Natural killer cell (primary cell): ENCODE measurements at places on chromosomes 3 and 15.

DNA sequence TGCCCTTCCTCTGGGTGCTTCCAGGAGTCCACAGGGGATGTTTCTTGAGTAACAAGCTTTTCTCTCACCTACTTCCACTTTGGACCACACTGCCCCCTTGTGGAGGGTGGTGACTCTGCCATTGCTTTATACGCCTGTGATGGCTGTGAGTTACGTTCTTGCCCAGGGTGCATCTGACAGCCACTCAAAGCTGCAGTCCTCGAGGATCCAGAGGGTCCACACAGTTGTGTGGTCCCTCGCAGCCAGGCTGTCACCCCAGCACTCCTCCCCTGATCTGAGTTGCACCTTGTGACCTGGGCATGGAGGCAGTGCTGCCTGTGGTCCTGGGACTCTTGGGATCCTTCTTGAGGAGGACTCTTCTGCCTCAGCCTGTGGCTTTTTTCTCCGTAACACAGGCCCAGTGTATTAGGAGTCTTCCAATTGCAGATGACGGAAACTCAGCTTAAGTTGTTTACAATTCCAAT is 23.4 kb downstream of the FOXL2 start:
- peak; percentile 92 for DNase-seq

- DNase-seq: no peak
These were observed 5.7 kb downstream of the ESYT3 start for GRCh38 chr3:138440121-138440521.

DNA sequence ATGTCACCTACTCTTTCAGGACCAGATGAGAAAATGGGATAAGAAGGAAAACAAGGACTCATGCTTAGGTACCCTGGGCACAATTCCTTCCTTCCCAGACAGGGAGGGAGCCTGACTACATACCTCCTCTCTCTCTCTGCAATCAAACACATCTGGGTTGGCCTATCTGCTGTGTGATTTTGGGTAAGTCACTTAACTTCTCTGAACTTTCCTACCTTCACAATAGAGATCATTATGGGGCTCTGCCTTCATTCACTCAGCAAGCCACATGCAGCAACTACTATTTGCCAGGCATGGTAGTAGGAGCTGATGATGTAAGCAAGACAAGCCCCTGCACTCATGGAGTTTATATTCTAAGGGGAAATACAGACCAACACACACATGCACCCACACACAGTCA is 251.2 kb downstream of the SHQ1 start:
- no peak for DNase-seq

DNA sequence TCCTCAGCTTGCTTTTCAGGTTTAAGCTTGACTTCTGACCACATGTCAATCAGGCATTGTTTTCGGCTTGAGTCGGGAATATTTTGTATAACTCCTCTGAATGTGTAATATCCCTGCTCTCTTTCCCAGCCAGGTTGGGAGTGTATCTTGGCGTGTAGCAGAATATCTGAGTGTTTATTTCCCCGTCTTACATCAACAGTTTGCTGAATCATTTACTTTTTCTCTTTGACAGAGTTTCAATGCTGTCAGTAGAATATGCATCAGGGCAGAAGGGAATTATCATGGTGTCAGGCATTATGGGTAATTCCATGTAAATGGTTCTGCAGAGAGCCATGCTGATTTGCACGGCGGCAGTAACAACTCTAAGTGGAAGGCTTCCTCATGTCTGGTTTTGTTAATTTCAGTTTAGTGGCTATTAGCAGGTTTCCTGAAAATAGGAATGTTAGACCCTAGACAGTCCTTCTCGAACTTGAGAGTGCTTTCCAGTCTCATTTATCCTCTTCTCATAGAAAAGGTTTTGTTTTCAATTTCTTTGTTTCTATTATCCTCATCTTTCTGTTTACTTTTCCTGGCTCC is 566.3 kb downstream of the AGBL1 start:
- no peak for DNase-seq

DNA sequence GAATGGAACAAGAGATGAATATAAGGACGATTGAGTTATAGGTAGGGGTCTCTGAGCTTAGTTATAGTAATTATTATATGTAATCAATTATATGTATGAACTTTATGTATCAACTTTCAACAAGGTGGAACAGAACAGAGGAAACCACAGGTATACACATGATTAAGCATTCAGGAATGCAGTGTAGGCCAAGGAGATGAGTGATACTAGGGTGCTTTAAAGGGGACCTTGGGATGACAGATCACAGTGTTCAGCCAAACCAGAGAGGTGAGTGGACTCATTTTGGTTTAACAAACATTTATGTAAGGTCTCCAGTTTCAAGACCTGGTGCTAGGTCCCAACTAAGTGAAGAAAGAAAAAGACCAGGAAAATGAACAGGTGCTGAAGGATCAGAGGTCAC is 895.5 kb downstream of the ROBO2 start:
- no peak for DNase-seq

GRCh38 chr3:177053107-177053506 is 144.2 kb downstream of the TBL1XR1 start:
- DNase-seq: no peak

- no peak for DNase-seq
These were observed 13.3 kb downstream of the DNAJB11 start for GRCh38 chr3:186583831-186584230.

DNA sequence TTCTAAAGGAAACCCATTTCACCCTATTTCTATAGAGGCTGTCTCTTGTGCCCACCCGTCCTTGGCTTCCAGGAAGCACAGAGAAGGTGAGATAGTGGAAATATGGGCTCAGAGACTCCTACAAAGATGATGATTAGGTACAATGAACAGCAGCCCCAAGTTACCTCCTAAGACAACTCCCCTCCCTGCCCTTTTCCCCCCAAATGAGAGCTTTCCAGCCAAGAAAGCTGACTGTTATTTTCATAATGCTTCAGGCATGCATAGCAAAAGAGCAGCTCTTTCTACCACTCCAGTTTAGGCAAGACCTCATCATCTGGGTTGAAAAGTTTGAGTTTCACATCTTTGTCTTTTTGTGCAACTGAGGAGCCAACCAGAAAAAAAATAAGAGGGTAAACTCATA is 248.8 kb upstream of the ADAMTS9 start:
- no peak for DNase-seq

DNA sequence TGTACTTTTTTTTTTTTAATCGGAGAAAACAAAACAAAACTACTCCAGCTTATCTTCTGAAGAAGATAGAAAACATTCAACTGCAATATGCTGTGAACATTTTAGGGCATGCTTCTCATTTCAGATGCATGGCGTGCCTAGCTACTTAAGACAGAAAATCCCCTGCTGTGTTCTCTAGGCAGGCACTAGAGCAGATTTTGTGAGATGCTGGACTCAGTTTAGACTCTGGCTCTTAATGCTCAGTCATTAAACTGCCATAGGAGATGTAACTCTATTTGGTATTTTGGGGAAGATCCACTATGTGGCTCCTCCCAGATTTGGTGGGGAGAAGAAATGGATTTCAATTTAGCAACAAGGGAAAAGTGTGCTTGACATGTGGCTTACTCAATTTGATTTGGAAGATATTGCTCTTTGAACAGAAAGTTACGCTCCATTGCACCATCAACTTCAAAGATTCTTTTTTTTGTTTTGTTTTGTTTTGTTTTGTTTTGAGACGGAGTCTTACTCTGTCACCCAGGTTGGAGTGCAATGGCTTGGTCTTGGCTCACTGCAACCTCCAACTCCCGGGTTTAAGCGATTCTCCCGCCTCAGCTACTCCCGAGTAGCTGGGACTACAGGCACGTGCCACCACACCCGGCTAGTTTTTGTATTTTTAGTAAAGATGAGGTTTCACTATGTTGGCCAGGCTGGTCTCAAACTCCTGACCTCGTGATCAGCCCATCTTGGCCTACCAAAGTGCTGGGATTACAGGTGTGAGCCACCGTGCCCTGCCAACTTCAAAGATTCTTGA is 62.0 kb upstream of the LEKR1 start:
- DNase-seq: no peak

DNA sequence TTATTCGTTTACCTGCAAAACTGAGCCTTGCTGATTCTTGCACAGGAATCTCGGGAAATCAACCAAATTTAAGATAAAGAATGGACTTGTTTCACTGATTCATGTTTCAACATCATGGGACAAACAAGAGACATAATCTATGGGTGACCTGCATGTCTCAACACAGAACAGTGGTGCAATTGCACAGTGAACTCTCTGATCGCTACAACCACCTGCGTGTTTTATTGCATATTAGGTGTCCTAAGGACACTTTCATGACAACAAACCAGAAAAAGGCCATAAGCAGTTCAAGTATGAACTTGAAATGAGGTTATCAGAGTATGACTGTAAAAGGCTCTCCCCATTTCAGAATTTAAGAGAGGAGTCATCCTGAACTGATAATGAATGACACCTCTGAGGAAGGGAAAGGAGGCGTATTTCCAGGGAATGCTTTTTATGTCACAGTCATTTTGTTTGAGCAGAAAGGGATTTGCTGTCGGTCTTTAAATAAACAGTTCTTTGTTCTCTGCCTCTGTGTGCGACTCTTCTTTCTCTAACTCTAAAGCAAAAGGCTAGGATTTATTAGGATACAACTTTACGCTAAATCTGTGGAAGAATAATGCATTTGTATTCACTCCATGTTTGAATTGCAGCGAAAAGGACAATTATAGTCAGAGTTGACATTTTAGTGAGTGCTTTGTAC is 167.2 kb downstream of the RBMS3 start:
- DNase-seq: no peak

DNA sequence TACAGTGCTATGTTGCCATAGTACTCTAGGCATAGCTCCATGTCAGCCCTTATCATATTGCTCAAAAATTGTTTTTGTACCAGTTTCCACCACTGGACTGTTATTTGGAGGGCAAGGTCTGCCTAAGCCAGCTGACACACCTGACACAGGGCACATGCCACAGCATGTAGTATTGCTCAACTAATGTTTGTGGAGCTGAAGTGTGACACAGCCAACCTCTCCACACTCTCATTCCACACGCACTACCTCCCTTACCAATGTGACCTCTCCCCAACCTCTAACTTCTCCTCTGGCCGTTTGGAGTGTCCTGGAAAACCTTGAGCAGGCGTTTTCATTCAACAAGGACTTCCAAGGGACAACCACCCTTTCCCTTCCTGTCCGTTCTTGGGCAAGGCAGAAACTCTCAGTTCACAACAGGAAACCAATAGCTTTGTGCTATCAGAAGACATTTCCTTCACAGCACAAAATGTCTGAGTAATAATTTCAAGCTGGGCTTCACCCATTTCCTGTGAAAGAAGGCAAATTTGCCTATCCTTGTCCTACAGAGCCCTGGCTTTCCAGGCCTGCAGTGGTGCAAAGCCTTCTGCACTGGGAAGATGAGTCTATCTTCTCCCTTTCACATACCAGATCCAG is 38.4 kb downstream of the TLNRD1 start:
- DNase-seq: no peak

DNA sequence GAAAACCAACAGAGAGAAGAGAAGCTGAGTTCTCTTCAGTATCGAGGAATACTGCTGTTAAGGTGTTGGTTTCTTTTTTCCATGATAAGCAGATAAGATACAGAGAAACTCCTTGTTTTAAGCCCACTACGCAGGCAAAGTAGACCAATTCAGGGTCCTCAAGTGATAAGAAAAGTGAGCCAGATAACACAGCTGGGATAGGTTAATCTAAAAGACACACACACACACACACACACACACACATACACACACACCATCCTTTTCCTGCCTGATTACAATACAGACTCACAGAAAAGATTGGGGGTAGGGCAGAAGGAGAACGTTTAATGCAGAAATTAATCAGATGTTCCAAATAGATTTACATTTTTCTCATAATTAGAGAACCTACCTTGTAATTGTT is 6.5 kb upstream of the PHLDB2 start:
- DNase-seq: no peak

- no peak for DNase-seq
These were observed 141.3 kb upstream of the PROK2 start for GRCh38 chr3:71926262-71926600.

- no peak for DNase-seq
These were observed 32.3 kb upstream of the AMOTL2 start for GRCh38 chr3:134406331-134407238.
